ENCODE measurements at places on chromosomes 5 and 9.

DNA sequence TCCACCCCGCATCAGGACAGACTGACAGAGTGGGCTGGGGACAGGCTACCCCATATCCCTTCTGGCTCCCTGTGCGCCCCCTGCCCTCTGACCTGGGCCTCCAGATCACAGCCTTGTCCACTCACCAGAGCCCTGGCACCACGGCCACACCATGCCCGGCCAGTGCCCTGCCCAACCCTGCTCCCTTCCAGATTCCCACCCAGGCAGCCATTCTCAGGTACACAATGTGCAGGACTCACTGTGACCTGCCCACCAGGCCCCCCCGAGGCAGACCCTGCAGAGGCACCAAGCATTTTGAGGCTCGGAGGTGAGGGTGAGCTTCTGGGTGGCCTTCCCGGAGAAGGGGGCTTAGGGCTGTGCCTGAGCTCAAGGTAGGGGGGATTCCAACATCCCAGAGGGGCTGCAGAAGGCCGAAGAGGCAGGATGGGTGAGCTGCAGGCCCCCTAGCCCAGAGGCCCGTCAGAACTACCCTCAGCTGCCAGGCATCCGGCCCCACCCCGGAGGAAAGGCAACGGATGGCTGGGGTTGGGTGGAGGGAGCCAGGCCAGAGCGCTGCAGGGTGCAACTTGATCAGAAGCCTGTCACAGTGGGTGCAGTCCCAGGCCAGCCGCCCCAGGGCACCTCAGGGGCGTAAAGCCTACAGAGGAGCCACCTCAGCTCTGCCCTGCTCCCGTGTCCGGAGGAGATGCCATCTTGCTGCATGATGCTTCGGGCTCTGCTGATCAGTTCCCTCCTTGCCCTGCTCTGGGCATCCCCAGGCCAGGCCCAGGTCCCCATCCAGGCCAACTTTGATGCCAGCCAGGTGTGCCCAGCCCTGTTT is at the start of gene LCNL1:
LCNL1 (plus strand) TSS at position 762 of the 820 bp plus-strand sequence. CDS start 594 bp downstream, outside the sequence.
- no peak for DNase-seq
- no peaks in the 10 kb centered on the region for H3K36me3 ChIP-seq
- H3K27ac ChIP-seq = no peak within 1 kb of the TSS
- H3K27me3 ChIP-seq = peaks cover 4% of the 10 kb centered on the region
- no peak within 1 kb of the TSS for H3K4me3 ChIP-seq
- peaks cover under 1% of the 10 kb centered on the region for H3K4me1 ChIP-seq

DNA sequence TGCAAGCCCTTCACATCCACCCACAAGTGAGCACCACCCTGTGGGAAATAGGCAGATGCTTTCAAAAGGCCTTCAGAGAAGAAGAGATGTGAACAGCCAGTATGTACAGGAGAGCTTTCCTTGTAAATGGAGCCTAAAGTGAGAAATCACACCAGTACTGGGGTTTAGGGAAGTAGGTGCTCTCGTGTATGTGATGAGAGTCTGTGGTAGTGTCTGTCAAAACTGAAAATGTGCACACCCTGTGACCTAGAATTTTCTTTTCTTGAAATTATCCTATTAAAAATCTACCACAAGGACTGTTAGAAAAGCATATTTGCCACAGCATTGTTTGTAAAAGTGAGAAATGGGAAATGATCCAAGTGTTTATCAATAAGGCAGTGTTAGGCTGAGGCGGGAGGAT is 16.6 kb downstream of the OTULINL start:
- peaks cover 3% of the 10 kb centered on the region for H3K36me3 ChIP-seq
- no peaks in the 10 kb centered on the region for H3K4me1 ChIP-seq
- H3K27me3 ChIP-seq = no peaks in the 10 kb centered on the region
- H3K4me3 ChIP-seq = no peak overlapping the region
- no peak overlapping the region for H3K27ac ChIP-seq

- H3K4me3 ChIP-seq = no peak overlapping the region
- DNase-seq = no peak
- H3K27me3 ChIP-seq = no peaks in the 10 kb centered on the region
Measured at GRCh38 chr9:76667521-76667957, 96.7 kb upstream of the PCA3 start.

GRCh38 chr5:8864053-8864452 is 681.8 kb downstream of the SEMA5A start:
- H3K27ac ChIP-seq = no peak overlapping the region
- no peaks in the 10 kb centered on the region for H3K36me3 ChIP-seq
- peaks cover 31% of the 10 kb centered on the region for H3K27me3 ChIP-seq
- H3K4me1 ChIP-seq = no peaks in the 10 kb centered on the region
- no peak overlapping the region for H3K4me3 ChIP-seq

DNA sequence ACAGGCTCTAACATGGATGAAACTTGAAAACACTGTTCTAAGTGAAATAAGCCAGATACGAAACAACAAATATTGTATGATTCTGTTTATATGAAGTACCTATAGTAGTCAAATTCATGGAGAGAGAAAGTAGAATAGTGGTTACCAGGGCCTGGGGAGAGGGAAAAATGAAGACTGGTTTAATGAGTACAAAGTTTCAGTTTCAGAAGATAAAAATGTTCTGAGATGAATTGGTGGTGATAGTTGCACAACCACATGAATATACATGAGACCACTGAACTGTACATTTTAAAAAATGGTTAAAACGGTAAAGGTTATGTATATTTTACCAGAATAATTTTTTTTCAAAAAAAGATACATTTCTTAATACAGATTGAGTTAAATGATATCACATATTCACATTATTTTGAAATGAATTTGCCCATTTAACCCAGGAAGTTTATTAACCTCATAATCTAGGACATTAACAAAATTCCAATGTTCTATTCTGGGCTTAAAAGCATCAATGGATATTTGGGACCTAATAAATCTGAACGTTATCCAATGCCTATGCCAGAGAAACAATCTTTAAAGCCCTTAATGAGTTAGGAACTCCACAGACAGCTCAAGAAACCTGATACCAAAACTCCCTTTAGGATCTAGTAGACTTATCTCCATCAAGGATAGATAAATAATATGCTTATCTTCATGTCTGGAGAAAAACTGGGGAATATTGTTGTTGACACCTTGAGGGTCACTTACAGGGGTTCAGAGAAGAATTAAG is 521.3 kb downstream of the EFNA5 start:
- no peaks in the 10 kb centered on the region for H3K27me3 ChIP-seq
- H3K27ac ChIP-seq = peak overlapping the region; percentile 32
- no peaks in the 10 kb centered on the region for H3K36me3 ChIP-seq
- peaks cover 56% of the 10 kb centered on the region for H3K4me1 ChIP-seq
- DNase-seq = no peak

DNA sequence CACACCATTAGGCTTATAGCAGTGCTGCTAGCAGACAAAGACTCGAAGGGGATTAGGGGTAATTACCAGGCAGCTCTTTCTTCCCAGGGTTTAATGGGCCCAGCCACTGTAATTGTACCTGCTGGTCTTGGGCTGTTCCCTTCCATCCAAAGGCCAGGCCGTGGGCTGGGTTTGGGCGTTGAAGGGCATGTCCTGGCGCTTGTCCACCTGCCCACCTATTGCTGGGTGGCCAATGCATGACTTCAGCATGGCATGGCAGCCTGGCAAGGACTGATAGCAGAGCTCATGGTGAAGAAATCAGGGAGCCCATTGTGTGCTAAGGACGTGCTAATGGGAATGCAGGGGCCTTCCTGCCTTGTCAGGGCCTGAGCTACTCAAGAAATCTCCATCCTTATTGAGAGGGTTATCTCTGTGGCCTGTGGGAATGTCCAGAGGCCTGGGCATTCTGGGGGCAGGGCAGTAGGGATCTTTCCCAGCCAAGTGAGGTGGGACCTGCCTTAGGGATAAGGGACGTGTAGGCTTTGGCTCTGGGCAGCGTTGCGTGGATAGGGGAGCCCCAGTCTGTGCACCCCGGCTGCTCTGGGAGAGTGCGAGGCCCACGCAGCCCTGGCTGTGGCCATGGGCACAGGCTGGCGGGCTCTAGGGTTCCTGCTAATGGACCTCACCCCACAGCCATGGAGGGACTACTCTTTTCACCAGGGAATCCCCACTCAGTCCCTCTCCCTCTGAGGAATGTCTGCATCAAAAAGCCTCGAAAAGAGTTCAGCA is 116.1 kb upstream of the PITX1 start:
- H3K4me1 ChIP-seq = peaks cover 3% of the 10 kb centered on the region
- no peak overlapping the region for H3K4me3 ChIP-seq
- H3K27me3 ChIP-seq = peaks cover 20% of the 10 kb centered on the region
- H3K27ac ChIP-seq = no peak overlapping the region
- no peaks in the 10 kb centered on the region for H3K36me3 ChIP-seq

GRCh38 chr5:100799166-100799565 is 103.9 kb downstream of the ST8SIA4 start:
- no peak overlapping the region for H3K4me3 ChIP-seq
- no peaks in the 10 kb centered on the region for H3K27me3 ChIP-seq
- H3K36me3 ChIP-seq = no peaks in the 10 kb centered on the region
- no peak for DNase-seq
- H3K27ac ChIP-seq = no peak overlapping the region

GRCh38 chr5:14063691-14064090 is 79.5 kb upstream of the TRIO start:
- no peak for DNase-seq
- H3K27me3 ChIP-seq = no peaks in the 10 kb centered on the region
- no peaks in the 10 kb centered on the region for H3K4me1 ChIP-seq
- no peak overlapping the region for H3K4me3 ChIP-seq
- H3K36me3 ChIP-seq = no peaks in the 10 kb centered on the region
- H3K27ac ChIP-seq = no peak overlapping the region

DNA sequence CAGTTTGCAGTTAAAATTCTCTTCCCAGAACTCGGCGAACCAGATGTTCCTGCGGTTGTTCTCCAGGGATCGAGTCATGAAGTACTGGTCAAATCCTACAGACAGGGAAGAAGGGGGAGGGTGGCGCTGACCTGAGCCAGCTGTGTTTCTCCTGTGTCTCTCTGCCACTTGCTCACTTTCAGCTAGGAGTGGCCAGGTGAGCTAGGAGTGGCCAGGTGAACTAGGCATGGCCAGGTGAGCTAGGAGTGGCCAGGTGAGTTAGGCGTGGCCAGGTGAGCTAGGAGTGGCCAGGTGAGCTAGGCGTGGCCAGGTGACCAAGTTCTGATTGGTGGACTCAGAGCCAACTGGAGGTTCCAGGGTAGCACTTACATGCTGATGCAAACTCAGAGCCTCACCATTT is 5.8 kb downstream of the GRM6 start:
- H3K27ac ChIP-seq = no peak overlapping the region
- no peak overlapping the region for H3K4me3 ChIP-seq
- no peaks in the 10 kb centered on the region for H3K4me1 ChIP-seq
- DNase-seq = no peak
- H3K27me3 ChIP-seq = peaks cover 27% of the 10 kb centered on the region

DNA sequence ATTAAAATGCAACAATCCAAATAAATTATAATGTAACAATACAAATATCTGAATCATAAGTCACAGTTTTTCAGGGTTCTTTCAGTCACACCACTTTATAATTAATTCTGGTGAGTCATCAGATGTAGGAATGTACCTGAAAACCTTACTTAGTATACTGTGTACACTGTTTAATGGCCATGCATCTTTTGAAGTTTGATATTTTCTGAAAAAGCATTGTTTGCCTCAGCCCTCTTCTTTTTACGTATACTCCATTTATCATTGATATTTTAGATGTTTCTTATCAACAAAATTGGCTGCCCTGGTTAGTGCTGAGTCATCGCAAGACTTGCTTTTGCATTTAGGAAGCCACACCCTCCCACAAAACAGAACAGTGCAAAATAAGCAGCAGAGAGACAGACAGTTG is 218.6 kb downstream of the PJA2 start:
- peaks cover 23% of the 10 kb centered on the region for H3K27me3 ChIP-seq
- no peak for DNase-seq
- no peak overlapping the region for H3K4me3 ChIP-seq
- peaks cover 8% of the 10 kb centered on the region for H3K4me1 ChIP-seq

DNA sequence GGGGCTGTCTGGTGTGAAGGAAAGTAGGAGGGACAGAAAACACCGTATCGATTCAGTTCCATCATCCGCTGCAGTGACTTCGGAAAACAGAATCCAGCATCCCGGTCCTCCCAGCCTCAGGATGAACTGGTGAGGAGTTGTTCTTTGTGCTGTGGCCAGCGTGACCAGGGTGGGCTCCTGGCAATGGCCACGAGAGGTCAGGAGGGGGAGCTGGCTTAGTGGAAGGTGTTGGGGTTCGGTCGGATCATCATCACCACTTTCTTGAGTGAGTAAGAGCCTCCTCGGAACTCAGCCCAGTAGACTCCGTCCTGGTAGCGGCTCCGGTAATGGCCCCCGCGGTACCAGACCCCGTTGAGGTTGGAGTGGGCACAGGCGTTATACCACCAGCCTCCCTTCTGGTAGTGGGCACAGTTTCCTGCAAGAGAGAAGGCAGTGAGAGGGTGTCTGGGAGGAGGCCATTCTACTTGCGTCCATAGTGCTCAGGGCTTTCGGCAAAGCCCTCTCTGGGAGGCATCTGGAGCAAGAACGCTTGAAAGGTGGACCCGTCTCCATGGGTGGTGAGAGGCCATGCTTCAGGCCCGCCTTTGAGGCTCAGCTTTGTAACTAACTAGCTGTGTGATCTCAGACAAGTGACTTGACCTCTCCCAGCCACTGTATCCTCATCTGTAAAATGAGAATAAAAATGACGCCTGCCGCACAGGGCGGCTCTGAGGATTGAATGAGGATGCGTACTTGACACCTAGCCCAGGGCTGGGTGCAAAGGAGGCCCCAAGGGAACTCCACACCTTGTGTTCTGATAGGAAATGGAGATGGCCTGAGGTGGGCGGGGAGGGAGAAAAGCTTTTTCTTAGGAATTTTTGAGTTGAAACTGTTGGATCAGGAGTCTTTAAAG is 33.5 kb downstream of the ANGPTL2 start:
- H3K4me3 ChIP-seq = no peak overlapping the region
- no peak for DNase-seq
- H3K27me3 ChIP-seq = no peaks in the 10 kb centered on the region
- H3K27ac ChIP-seq = no peak overlapping the region
- peaks cover 5% of the 10 kb centered on the region for H3K4me1 ChIP-seq

- peaks cover 6% of the 10 kb centered on the region for H3K36me3 ChIP-seq
- peaks cover 36% of the 10 kb centered on the region for H3K4me1 ChIP-seq
- no peak for DNase-seq
- peak overlapping the region; percentile 73 for H3K4me3 ChIP-seq
Measured at GRCh38 chr5:179819296-179820126, 1.2 kb upstream of the SQSTM1 start.

- H3K27me3 ChIP-seq = no peaks in the 10 kb centered on the region
- no peak overlapping the region for H3K27ac ChIP-seq
- no peaks in the 10 kb centered on the region for H3K36me3 ChIP-seq
- DNase-seq = no peak
Measured at GRCh38 chr5:86038566-86038965, 579.2 kb upstream of the COX7C start.

DNA sequence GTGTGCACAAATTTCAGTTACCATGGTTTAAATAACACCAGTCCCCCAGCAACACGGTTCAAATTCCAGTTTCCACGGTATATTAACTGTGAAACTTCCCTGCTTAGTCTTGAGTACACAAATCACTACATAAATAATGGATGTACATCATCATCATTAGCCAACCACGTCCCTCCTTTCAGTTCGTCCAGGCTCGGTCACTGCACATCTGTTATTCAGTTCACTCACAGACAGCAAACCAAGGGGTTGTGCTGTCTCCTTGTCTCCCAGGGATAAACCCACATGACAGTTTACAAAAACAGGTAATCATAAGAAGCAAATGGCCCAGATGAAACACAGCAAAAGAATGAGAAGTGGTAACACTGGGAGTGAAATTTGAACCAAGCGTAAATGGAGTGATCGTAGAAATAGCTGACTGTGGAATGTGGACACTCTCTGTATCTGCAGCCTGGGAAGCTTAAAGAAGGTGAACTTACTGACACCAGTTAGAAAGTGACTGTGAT is 61.0 kb upstream of the RAD23B start:
- H3K36me3 ChIP-seq = no peaks in the 10 kb centered on the region
- peak overlapping the region; percentile 63 for H3K27ac ChIP-seq
- peaks cover 13% of the 10 kb centered on the region for H3K4me1 ChIP-seq
- no peak for DNase-seq
- H3K4me3 ChIP-seq = peak overlapping the region; percentile 22
- no peaks in the 10 kb centered on the region for H3K27me3 ChIP-seq

Data from mesothelial cell of epicardium (in vitro differentiated cells).